ENCODE measurements at places on chromosomes 1 and 21. TPM values are rescaled to one million over a fixed set of nuclear protein-coding genes. Genes with fewer than 3 reads are reported as not detected.

Gene TMEM52
- polyA plus RNA-seq, result 134 TPM

Gene OR14K1
- not detected for polyA plus RNA-seq

Gene LAMTOR2
- polyA plus RNA-seq, result 40.8 TPM

Gene SPRR2E
- polyA plus RNA-seq, result not detected

Gene DLGAP3
- polyA plus RNA-seq, result 0.45 TPM

Gene KCNA3
- 0.18 TPM for polyA plus RNA-seq

Gene COL16A1
- 121 TPM for polyA plus RNA-seq

Gene TRIM17
- polyA plus RNA-seq, result 1.1 TPM

Gene TEDDM1
- polyA plus RNA-seq, result not detected

Gene TFAP2E
- 0.96 TPM for polyA plus RNA-seq

Gene FAM177B
- 0.41 TPM for polyA plus RNA-seq

Gene KRTAP11-1
- not detected for polyA plus RNA-seq

Gene ANGPTL3
- polyA plus RNA-seq, result 0.18 TPM

Gene IL6R
- polyA plus RNA-seq, result 7.7 TPM

Gene RGS16
- 8.7 TPM for polyA plus RNA-seq

Gene PTPRF
- 29.2 TPM for polyA plus RNA-seq

Gene ADPRS
- 28.4 TPM for polyA plus RNA-seq

Gene NUP210L
- not detected for polyA plus RNA-seq

Gene OR2L8
- not detected for polyA plus RNA-seq

Gene AJAP1
- polyA plus RNA-seq, result 0.92 TPM

Gene CFHR4
- polyA plus RNA-seq, result not detected

Gene ST6GALNAC3
- 3.7 TPM for polyA plus RNA-seq

Gene MANEAL
- polyA plus RNA-seq, result 2.9 TPM

Gene FCRLB
- 0.49 TPM for polyA plus RNA-seq

Gene SIM2
- 19.9 TPM for polyA plus RNA-seq

Gene IL20
- polyA plus RNA-seq, result not detected

Gene HIVEP3
- polyA plus RNA-seq, result 3.1 TPM

Gene TEX38
- 0.28 TPM for polyA plus RNA-seq

Gene VANGL2
- 11.0 TPM for polyA plus RNA-seq

Gene ACTRT2
- not detected for polyA plus RNA-seq

Gene LRRN2
- 6.4 TPM for polyA plus RNA-seq

Gene FMO5
- polyA plus RNA-seq, result 2.4 TPM

Gene RRP15
- polyA plus RNA-seq, result 18.7 TPM

Gene EPHA8
- not detected for polyA plus RNA-seq

Gene GRIK3
- 0.50 TPM for polyA plus RNA-seq

Gene CPLANE2
- polyA plus RNA-seq, result 4.9 TPM

Gene MATN1
- 1.1 TPM for polyA plus RNA-seq

Gene TNFRSF18
- 4.1 TPM for polyA plus RNA-seq

Gene PFDN2
- 66.3 TPM for polyA plus RNA-seq

Gene KRTAP13-2
- polyA plus RNA-seq, result not detected

Gene GJA4
- 37.1 TPM for polyA plus RNA-seq

Gene NTRK1
- 1.1 TPM for polyA plus RNA-seq

Gene SPRR1B
- 0.37 TPM for polyA plus RNA-seq

Gene CC2D1B
- polyA plus RNA-seq, result 21.3 TPM

Gene SELENBP1
- polyA plus RNA-seq, result 35.2 TPM

Gene E2F2
- polyA plus RNA-seq, result 3.9 TPM
